IPS DF 19.7 (cell line): ENCODE measurements at places on chromosomes 16 and 17.

GRCh38 chr17:13590441-13590840 lies 11.3 kb downstream of the HS3ST3A1 start:
- no peak for DNase-seq

DNA sequence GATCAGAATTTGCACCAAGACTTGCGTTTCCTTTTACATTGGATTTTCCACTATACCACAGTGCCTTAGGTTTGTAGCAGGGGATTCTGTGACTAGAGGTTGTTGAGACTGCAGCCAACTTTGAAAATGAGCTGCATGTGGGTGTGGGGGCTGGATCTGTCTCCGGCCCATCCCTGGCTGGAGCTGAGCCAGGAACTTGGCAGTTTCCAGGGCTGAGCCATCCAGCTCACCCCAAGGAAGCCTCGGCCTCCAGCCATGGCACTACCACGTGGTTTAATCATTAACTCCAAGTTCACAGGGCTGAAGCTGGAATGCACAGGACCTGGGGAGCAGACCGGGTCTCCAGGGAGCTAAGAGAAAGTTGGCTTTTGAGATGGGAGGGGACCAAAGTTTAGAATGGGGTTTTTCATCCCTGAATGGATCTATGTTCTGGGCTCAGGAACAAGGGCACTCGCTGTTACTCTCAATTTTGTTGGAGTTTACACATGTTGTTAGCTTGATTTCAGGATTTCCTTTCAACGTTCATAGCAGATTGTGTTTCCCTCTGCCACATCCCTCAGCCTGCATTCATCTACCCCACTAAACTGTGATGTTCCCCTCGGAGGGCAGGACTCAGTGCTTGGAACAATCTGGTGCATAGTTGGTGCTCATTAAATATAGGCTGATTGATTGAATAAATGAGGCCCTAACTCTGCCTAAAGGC lies 42.3 kb upstream of the HNF1B start:
- no peak for DNase-seq

GRCh38 chr17:59299400-59300092 lies 31.9 kb upstream of the YPEL2 start:
- no peak for DNase-seq

- no peak for DNase-seq
These were observed 16.6 kb downstream of the C16orf96 start for GRCh38 chr16:4572715-4573114.

GRCh38 chr16:30539000-30539964 lies 4.6 kb upstream of the ZNF747 start:
- DNase-seq = no peak

GRCh38 chr17:50618300-50618699 lies 16.4 kb upstream of the ABCC3 start:
- DNase-seq = no peak

DNA sequence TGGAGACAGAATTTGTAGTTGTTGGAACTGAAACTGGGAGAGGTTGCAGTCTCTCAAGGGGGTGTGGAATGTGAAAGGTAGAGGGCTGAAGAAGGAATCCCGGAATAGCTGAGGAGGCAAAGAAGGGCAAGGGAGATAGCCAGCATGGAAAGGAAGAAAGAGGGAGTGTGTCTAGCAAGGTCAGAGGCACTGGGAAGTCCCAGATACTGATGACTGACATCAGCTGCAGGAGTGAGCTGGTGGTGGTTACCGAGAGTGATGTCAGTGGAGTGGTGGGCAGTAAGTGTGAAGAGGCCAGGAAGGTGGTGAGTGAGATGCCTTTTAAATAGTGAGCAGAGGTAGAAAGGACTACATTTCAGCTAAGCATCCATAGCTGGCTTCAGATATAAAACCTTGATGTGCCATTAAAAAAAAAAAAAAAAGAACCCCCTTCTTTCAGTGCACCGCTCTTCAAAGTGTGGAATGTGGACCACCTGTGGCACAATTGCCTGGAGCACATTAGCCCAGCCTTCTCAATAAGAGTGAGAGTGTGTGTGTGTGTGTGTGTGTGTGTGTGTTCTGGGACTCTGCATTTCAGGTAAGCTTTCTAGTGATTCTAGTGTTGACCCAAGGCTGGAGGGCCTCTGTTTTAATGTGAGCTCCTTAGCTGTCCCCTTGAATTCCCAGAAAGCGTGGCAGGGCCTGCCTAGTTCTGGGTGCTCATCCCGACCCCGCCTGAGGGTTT lies 8.5 kb downstream of the PRMT7 start:
- no peak for DNase-seq

- DNase-seq = no peak
These were observed 6.9 kb upstream of the KRT19 start for GRCh38 chr17:41534899-41535546.

- peak; percentile 65 for DNase-seq
These were observed 23.6 kb upstream of the KRT17 start for GRCh38 chr17:41647940-41648410.
